ENCODE measurements at places on chromosomes 6 and 20. TPM values are rescaled to one million over a fixed set of nuclear protein-coding genes. Genes with fewer than 3 reads are reported as not detected.

GRCh38 chr6:148932731-148933130 is 185.9 kb downstream of the UST start:
- H3K4me1 ChIP-seq = no peaks in the 10 kb centered on the region
- H3K4me3 ChIP-seq = no peak overlapping the region
- H3K27ac ChIP-seq = no peak overlapping the region
- H3K36me3 ChIP-seq = no peaks in the 10 kb centered on the region
- H3K27me3 ChIP-seq = no peaks in the 10 kb centered on the region

DNA sequence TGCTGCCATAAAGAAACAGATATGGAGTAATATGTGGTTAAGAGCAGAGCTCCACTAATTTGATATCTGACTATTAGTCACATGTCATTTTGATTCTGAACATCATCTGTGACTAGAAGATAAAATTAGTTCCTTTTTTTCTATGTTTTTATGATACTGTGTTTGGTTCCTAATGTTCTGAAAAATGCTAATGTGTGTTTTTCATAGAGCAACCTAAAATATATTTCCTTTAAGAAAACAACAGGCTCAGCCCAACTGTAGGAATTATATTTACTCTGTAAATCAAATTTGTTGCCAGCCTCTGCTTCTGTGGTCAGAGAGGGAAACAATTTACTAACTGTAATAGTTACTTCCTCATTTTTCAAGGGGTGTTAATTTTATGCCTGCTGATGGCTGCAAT is 33.3 kb upstream of the TXLNB start:
- H3K4me1 ChIP-seq = no peaks in the 10 kb centered on the region
- no peaks in the 10 kb centered on the region for H3K27me3 ChIP-seq
- no peaks in the 10 kb centered on the region for H3K36me3 ChIP-seq
- H3K27ac ChIP-seq = no peak overlapping the region
- DNase-seq = no peak
- H3K4me3 ChIP-seq = no peak overlapping the region

GRCh38 chr20:8874437-8874836 is 194.4 kb upstream of the PLCB4 start:
- H3K27me3 ChIP-seq = no peaks in the 10 kb centered on the region
- H3K4me3 ChIP-seq = no peak overlapping the region
- H3K4me1 ChIP-seq = no peaks in the 10 kb centered on the region
- H3K36me3 ChIP-seq = no peaks in the 10 kb centered on the region
- H3K27ac ChIP-seq = no peak overlapping the region
- DNase-seq = no peak

- DNase-seq = no peak
- no peak overlapping the region for H3K4me3 ChIP-seq
- no peaks in the 10 kb centered on the region for H3K4me1 ChIP-seq
Observed at GRCh38 chr20:57313230-57313629, 16.4 kb upstream of the SPO11 start.

- DNase-seq = peak; percentile 46
- H3K4me3 ChIP-seq = no peak overlapping the region
- H3K36me3 ChIP-seq = no peaks in the 10 kb centered on the region
Observed at GRCh38 chr6:2917065-2917464, 14.0 kb upstream of the SERPINB9 start.

DNA sequence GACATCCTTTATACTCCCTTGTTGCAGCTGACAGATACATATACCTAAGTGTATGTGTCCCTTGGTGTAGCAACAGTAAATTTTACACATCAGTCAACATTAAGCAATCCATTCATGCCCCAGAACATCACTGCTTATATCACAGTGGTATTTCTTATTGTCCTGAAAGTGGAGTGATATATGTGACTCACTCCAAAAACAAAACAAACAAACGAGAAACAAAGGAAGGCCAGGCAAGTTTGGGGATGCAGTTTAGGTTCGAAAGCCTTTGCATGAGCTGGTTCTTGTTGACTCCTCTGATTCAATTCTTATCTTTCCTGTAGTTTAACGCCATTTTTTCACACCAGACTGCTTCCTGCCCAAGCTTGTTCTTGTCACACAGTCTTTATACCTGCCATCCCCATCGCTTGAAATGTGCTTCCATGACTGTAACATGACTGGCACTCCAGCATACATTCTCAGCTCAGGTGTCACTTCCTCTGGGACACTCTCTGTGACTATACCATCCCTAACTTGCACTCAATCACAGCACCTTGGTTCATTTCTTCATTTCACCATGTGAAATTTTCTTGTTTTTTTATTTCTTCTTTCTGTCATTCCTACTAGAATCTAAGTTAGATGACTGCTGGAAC is 125.0 kb upstream of the TSHZ2 start:
- no peaks in the 10 kb centered on the region for H3K27me3 ChIP-seq
- no peak overlapping the region for H3K27ac ChIP-seq
- no peaks in the 10 kb centered on the region for H3K36me3 ChIP-seq
- no peak overlapping the region for H3K4me3 ChIP-seq

MLIP gene
- not detected for total RNA-seq

ACTL10 gene
- total RNA-seq = not detected

ZKSCAN3 gene
- total RNA-seq = 9.2 TPM

Data from H1 (cell line).